Head of caudate nucleus (tissue), 42 donors: ENCODE measurements at places on chromosomes 11 and 22.

GRCh38 chr22:29701155-29701999 lies 18.4 kb upstream of the CABP7 start:
- no peak for DNase-seq

- DNase-seq, result no peak
Observed at GRCh38 chr11:83054001-83054400, 17.7 kb downstream of the RAB30 start.

GRCh38 chr22:31039393-31039792 lies 41.7 kb upstream of the SMTN start:
- no peak for DNase-seq

DNA sequence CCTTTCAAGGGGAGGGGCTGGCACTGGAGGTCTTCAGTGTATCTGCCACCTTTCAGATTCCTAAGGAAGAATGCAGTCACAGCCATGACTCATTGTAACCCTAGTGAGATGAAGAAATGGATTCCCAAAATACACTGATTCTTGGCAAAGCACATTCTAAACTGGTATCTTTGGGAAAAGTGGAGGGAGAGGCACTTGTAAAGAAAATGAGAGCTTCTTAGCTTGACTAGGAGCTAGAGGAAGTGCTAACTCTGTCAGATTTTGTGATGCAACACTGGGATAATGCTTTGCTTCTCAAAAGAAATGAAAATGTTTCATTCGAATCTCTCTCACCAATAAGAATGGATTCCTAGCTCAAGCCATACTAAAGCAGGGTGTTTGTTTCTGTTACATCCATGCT lies 14.3 kb downstream of the NRIP3 start:
- no peak for DNase-seq

DNA sequence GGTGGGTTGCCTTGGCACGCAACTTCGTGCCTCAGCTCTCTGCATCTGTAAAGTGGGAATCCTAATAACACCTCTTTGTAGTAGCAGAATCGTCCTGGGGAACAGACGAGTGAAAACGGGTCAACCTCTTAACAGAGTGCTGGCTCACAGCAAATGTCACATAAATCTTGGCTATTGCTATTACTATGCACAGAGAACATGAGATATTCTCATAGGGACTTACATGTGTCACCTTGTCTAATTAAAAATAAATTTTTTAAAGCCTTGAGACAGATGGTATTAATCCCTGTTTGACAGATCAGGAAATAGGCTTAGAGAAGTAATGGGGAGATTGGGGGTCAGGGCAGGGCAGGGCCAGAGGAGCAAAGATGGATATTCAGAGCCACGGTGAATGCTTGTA lies 44.3 kb upstream of the IGSF9B start:
- no peak for DNase-seq

DNA sequence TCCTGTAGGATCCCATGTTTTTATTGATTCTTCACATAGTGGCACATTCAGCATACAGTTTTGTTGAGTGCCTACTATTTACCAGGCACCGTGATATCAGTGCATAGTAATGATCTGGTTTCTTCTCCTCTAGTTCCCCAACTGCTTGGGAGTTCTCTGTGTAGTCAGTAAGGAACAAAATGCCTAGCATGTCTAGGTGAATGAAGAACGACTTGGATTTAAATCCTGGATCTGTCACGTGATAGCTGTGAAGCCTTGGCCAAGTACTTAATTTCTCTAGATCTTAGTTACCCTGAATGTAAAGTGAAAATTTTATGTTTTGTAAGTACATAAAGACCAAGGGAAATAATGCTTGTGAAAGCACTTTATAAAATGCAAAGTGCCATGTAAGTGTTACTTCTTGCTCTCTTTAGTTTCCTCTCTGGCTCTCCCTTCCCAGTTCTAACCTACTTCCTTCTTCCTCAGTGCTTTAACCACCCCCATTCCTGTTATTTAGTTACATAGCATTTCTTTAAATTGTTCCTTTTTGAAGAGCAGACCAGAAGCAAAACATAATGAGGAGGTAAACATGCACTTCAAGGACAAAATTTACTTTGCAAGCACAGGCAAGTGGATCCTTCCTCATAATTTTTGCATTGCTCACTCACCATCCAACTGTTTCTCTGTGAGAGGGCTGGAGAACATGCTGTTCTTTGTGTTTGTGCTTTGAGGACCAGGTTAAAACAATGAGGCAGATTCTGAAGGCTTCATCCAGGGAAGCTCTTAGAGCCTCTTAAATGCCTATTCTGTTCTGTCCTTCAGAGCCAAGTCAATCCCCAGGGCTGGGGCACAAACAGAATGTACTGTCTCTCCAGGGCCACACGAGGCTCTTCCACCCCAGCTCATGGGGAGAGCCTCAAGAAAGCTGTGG lies 353.9 kb upstream of the TENM4 start:
- no peak for DNase-seq

DNA sequence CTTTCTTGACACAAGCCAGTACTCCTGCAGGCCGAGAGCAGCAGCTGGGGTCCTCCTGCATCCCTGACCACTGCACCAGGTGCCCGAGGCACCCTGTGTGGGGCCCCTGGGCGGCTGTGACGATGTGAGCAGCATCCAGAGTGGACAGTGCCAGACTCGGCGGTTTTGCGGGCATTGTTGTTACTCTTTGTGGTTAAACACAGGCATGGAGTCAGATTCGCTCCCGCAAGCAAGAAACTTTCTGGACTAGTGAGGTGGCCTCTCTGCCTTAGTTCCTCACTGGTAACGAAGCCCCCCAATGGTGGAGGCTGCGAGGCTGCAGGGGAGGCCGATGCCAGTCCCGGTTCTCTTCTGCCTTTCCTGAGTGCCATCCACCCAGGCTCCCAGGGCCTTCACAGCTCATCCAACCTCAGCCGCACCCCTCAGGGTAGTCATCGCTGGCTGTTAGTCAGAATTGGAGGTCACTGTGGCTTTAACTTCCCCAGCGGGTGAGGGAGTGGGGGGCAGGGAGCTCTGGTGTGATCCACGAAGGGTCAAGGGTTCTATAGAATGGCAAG lies 3.7 kb upstream of the CLDN5 start:
- DNase-seq, result no peak
